ENCODE measurements at places on chromosomes 2 and 18.
A peak's percentile ranks its signal among the peaks of the same experiment; 100 is the strongest.

DNA sequence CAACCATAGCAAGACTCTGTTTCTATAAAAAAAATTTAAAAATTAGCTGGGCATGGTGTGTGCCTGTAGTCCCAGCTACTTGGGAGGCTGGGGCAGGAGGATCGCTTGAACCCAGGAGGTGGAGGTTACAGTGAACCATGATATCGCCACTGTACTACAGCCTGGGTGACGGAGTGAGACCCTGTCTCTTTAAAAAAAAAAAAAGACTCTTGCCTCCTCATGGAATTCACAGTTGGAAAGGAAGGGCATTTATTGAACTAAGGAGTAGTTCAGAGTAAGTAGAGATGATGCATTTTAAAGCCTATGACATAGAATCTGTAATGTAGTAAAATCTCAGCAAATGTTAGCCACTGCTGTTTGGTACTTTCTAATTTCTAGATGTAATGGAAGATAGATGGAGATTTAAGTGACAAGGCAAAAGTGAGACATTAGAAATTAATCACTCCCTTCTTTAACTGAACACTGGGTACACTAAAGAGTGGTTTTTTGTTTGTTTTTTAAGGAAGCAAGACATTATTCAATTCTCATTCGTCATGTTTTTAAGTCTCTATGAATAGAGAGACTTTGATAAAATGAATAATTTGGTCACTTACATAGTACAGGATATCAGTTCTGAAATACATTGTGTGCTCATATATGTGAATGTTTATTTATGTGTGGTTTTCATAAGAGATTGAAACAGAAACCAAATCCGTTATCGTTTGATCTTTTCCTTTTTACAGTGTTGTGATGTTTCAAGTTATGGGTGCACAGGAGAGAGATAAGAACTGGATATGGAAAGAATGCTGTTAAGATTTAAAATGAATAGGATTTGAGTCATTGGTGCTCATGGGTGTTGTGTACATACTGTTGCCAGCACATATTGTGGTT is 186.1 kb upstream of the STON1 start:
- DNase-seq = peak; percentile 71

GRCh38 chr18:26442126-26442525 is 106.2 kb downstream of the KCTD1 start:
- no peak for DNase-seq

DNA sequence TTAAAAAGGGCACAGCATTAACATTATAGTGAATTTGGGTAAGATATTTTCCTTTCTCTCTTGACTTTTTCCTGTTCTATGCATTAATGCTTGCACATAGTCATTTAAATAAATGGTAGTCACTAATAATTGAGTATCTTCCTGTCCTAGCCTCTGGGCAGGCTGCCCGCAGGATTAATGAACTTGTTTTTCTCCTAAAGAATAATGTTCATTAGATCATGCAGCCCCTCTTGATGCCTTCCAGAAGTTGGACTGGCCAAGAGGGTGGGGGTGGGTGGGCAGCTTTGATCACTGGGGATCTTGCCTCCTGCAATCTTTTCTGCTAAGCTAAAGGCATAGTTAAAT is 514.5 kb upstream of the CDH2 start:
- DNase-seq = no peak

- no peak for DNase-seq
These were observed 239.8 kb downstream of the EN1 start for GRCh38 chr2:118607641-118608040.

DNA sequence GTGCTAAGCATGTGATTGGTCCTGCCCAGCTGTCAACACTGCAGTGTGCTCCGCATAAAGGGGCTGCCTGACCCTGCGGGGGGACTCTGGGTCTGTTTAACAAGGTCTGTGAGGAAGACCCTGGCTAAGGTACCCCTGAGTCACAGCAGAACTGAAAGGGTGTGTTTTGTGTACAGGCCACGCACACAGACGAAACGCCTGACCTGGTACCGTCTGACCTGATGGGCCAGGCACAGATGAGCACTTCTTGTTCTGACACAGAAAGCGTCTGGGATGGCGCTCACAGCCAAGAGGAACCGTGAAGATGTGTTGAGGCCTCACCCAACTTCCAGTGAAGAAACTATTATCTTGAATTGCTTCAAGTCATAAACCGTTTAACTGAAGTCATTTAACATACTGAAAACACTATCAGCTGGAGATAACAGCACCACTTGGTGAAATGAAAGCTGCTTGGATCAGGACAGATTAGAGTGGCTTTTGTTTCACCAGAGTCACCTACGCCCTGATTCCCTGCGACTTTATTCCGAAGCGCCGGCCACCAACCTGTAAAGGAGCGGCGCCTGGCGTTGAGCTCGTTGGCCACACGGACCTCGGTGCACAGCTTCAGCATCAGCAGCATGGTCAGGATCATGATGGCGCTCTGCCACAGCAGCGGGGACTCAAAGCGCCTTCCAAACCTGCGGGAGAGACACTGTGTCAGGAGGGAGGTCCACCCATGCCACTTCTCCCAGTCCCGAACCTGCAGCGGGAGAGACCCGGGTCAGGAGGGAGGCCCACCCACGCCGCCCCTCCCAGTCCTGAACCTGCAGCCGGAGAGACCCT is 8.5 kb downstream of the SLC66A2 start:
- no peak for DNase-seq

DNA sequence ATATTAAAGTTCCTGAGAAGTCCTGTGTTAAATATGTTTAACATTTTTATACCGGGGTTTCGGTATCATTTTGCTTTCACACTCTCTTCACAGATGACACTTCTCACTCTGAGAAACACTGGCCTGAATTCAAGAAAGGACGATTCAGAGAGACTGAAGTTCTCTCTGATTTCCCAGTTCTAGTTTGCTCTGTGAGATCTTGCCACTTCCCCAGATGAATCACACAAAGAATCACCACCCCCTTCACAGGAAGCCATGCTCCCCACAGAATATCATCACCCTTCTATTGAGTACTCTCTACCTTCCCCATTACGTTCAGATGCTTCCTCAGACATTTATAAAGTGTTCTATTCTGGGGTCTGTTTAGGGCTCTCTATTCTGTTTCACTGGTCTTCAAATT is 16.1 kb upstream of the CD207 start:
- DNase-seq = no peak

DNA sequence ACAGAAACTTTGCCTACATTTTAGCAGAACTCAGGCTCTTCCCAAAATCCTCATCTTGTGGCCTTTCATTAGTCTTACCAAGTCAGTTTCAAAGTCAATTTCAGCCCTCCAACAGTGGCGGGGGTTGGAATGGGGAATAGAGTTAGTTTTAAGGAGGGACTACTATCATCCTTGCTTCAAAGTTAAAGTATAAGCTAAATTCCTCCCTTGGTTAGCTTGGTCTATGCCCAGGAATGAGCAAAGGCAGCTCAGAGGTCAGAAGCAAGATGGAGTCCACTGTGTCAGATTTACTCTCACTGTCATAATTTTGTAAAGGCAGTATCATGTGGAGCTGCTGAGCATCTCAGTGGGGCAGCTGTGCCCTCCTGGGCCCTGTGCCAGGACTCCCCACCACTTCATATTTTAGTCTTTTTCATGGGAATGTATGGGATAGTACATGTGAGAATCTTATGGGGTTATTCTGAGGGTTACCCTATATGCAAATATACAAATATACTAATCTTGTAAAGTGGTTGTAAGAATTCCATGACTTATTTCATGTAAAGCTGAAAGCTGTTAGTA is 145.2 kb upstream of the MMADHC start:
- no peak for DNase-seq

- peak; percentile 31 for DNase-seq
These were observed 296.5 kb upstream of the GYPC start for GRCh38 chr2:126359494-126359893.

GRCh38 chr2:179830043-179830787 is 31.2 kb downstream of the ZNF385B start:
- no peak for DNase-seq

- DNase-seq = peak; percentile 86
These were observed at the start of gene CRIM1 for GRCh38 chr2:36355151-36355889. TSS of gene CRIM1 (plus strand) at chr2:36355778. CDS start at chr2:36356293, 515 bp downstream.

DNA sequence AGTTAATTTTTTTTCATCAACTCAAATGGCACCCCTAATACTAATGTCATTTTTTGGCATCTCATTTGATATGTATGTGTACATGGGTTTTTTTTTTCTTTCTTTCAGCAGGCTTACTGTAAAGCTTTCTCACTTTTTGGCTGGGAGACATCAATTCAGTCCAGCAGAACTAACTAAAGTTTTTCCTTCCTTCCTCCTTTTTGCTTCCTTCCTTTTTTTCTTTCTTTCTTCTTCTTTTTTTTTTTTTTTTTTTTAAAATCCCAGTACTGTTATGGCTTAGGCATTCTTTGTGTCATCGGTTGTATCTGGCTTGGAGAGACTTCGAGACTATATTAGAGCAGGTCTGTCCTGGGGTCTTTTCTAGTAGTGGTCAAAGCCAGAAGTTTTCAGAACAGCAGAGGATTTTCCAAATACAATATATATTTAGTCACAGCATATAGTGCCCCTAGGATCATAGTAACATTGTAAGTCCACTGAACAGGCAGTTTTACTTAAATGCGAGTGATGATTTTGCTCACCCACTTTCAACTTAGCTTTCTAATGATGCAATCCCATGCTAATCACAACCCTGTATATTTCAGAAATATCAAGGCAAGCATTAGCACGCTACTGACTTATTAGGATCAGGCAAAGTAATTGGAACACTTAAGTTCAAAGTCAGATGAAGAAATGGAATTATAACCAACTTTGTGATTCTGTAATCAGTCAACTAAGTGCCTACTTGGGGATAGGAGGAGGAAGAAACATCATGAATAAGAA is 4.0 kb downstream of the KLHL29 start:
- DNase-seq = no peak

DNA sequence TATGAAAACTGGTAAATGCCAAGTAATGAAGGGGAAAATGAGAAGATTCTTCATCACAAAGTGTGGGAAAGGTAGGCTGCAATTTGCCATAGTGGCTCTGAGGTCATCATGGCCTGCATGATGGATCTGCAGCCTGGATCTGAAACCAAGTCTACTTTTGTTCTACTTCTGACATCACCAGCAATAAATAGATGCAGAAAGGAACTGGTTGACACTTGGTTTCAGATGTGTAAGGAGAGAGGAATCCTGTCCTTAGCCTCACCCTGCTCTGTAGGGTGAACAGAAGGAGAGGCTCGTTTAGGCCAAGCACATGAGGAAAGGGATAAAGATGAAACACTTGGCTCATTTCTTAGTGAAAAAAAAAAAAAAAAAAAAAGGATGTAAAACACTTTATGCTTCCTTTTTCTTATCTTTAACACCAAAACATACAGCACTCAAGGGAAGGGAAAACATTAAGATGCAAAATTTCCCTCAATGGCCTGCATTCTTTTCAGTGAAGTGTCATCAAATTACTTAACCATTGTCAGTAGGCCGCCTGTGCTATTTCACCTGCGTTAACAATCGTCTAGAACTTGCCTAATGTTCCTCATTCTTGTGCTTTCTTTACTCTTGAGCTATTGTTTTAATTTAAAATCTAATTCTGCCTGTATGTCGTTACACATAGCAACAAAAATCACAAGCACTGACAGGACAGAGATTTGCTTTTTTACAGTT is 3.9 kb downstream of the NEB start:
- peak; percentile 20 for DNase-seq

DNA sequence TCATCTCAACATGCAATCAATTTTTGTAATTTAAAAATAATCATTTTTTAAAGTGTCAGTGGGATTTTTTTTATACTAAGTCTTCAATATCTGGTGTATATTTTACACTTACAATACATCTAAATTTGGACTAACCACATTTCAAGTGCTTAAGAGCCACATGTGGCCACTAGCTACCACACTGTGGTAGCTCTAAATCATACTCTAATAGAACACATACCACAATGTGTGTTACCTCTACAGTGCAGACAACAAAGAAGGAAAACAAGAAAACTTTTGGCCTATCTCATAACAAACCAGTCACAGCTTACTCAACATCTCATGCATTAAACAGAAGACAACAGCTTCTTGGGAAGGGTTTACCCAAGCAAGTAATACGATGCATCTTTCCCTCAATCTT is 24.5 kb downstream of the PIAS2 start:
- no peak for DNase-seq

- DNase-seq = peak; percentile 60
These were observed 665 bp downstream of the MCM6 start for GRCh38 chr2:135875491-135876065.

- DNase-seq = no peak
These were observed 1.9 kb upstream of the ODC1 start for GRCh38 chr2:10449838-10450691.

GRCh38 chr2:160442603-160443002 is 51.0 kb downstream of the RBMS1 start:
- no peak for DNase-seq

- DNase-seq = no peak
These were observed 41.2 kb downstream of the PCARE start for GRCh38 chr2:29033172-29033571.

DNA sequence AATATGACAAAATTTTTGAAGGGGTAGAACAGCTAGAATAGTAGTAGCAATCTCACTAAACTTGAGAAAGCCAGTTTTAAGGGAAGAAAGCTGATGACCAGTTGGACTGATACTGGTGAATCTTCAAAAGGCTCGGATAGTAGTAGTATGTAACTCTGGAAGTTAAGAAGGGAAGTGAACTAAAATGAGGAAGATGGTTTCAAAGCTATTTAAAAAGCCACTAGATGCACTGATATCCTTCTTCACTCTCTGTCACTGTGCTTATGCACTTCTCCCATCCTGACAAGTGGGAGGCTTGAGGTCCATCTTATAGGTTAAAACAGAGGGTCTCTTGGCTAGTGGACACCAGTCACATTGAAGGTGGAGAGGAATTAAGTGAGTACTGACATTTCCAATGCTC is 141.1 kb downstream of the NCOA1 start:
- DNase-seq = no peak

DNA sequence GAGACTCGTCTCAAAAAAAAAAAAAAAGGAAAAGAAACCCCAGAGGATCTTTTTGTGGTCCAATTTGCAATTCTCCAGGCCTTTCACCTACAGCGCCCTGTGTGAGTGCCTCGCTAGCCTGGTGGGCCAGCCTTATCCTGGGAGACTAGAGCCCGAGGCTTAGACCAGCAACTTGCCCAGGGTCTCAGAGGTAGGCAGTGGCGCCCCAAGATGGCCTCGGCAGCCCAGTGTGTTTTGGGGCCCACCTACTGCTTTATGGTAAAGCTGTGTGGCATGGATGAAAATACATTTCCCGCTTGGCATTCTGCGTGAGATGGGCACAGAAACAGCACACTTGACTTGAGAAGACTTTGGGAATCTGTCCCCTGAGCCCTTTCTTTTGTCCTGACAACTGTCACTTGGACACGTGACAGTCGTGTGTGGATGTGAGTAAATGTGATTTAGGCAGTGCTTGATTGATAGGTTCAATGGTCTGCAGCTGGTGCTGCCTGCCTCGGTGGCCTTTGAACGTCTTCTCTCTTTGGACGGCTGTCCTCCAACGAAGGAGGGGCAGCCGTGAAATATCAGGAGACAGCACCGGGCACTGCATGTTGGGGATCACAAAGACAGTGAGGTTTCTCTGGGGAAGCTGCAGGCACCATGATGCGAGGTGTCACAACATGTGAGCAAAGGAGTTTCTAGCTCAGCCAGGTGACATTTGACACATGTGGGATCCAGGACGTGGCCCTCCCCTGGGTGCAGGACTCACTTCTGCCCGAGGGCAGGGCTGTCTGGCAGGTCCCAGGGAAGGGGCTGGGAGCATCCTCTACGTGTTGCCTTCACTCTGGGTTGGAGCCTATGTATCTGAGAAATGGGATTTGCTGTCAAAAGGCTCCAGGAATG is 209.5 kb upstream of the TWIST2 start:
- DNase-seq = no peak
